ENCODE measurements at places on chromosomes 4 and X. TPM values are rescaled to one million over a fixed set of nuclear protein-coding genes. Genes with fewer than 3 reads are reported as not detected.

Gene SERPINA7
- total RNA-seq: not detected

Gene SLC10A4
- total RNA-seq: not detected

Gene GYG2
- total RNA-seq: 0.76 TPM

Gene OTOP1
- total RNA-seq: not detected

Gene PI4K2B
- total RNA-seq: 23.2 TPM

Gene SSX3
- not detected for total RNA-seq

Gene LNX1
- total RNA-seq: 0.22 TPM

Gene SULT1B1
- not detected for total RNA-seq

Gene NRK
- total RNA-seq: 6.1 TPM

Gene VCX
- not detected for total RNA-seq

Gene FAM47B
- not detected for total RNA-seq

Gene HPGDS
- not detected for total RNA-seq

Gene SERTM2
- total RNA-seq: not detected

Gene ASMT
- not detected for total RNA-seq

Gene FABP2
- not detected for total RNA-seq

Gene DNAAF6
- total RNA-seq: not detected

Gene COL25A1
- not detected for total RNA-seq

Gene EMD
- total RNA-seq: 32.2 TPM

Gene NCAPG
- 8.7 TPM for total RNA-seq

Gene DCAF8L2
- not detected for total RNA-seq

Gene AFF2
- under 0.01 TPM for total RNA-seq

Gene CYLC1
- not detected for total RNA-seq

Gene CLDN34
- total RNA-seq: not detected

Gene FAM241A
- 0.39 TPM for total RNA-seq

Gene TKTL1
- not detected for total RNA-seq

Gene CLGN
- total RNA-seq: not detected

Gene GIMD1
- total RNA-seq: not detected

Gene SOD3
- total RNA-seq: 2.4 TPM

Gene BGN
- total RNA-seq: 0.39 TPM
